ENCODE measurements at places on chromosomes 16 and 17.

GRCh38 chr17:34556931-34557330, 22.5 kb upstream of the TMEM132E start:
- no peak for DNase-seq

GRCh38 chr16:88558457-88559442, 11.5 kb upstream of the ZC3H18 start:
- peak; percentile 32 for DNase-seq

GRCh38 chr16:49578435-49579024, 204.9 kb downstream of the C16orf78 start:
- no peak for DNase-seq

DNA sequence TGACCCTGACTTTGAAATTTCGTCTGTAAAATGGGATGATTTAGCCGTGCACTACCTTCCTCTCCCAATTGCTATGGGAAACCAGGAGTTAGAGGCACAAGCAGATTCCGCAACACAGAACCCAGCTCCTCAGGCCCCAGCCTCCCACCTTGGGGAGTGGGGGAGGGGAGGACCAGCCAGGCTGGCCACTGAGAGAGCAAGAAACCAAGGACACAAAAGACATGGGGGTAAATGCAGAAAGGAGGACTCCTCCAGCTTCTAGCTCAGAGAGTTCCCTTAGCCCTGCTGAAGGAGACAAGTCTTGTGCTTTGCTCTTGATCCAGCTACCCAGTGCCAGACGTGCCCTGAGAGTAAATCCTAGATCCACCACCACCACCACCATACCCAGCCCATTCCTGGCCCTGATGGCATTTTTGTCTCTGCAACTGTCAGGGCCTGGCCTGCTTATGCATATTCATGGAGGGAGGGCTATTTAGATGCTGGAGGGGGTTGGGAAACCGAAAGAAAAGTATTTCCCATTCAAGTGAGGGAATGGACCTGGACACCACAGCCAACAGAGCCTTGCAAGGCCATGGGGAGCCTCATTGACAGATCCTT, 25.9 kb downstream of the PITPNM3 start:
- no peak for DNase-seq

DNA sequence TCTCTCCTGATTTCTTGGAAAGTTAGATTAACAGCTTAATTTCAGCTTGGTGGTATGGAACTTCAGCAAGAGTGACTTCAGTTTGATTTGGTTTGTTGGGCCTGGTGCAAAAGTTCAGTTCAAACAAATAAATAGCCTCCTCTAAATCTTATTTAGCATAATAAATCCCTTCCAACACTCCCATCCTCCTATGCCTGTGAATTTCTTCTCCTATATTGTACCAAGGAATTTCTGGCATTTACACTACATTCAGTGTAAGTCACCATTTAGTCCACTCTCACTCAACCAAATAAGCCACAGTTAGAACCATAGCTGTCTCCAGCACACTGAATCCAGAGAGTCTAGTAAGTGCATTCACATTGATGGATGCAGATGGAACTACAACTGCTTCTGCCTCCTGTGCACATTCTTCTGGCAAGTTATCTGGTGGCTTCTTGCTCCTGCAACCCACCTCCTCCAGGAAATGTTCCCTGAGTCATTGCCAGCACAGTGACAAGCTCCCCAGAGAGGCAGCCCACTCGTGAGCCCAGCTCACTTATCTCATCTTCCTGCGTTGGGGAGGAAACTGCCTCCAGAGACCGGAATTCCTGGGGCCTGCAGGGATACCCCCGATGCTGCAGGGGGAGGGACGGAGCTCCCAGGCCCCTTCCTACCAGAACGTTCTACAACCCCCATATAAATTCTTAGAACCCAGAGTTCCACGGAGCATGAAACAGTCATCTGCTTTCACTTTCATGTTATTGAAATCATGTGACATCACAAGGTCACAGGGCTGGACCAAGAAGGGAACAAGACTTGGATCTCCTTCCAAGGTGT, 318.3 kb downstream of the PHKB start:
- no peak for DNase-seq

DNA sequence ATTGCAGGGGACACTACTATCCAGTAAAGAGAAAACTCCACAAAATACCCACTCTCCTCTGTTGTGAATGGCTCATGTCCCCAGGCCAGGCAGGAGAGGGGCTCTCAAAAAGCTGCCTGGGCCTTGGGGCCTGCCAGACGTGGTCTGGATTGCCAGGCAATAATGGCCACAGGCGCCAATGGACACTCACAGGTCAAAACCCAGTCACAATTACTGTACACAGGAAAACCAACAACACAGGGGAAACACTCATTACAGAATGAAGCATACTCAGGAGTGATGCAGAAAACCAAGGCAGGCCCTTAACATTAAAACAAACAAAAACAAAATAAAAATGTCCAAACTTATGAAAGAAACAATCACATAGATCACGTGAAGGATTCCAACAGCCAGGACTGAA, 35.1 kb upstream of the SREBF1 start:
- DNase-seq: no peak

- DNase-seq: peak; percentile 69
These were observed 40.9 kb downstream of the USP10 start for GRCh38 chr16:84740596-84741116.

DNA sequence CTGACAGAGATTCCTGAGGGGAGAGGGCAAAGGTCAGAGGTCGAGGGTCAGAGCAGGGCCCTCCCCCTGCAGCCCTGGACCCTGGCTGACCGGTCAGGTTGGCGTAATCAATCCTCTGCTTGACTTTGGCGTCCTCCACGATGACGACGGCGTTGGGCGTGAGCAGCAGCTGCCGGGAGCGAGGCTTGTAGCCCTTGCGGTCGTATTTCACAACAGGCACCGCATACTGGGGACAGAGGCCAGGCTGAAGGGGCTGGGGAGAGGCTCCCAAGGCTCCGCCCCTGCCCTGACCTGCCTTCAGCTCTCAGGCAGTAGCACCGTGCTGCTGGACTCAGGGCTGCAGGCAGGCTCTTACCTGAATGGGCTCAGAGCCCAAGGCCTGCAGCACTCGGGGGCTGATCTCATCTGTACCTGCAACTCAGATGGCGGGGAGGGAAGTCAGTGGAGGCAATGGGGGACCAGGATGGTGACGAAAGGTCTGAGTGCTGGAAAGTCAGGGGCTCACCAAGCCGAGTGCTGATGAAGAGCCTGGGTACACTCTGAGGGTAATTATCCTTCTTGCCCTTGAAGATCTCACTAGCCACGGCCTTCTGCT, 12.0 kb upstream of the CRK start:
- peak; percentile 87 for DNase-seq

DNA sequence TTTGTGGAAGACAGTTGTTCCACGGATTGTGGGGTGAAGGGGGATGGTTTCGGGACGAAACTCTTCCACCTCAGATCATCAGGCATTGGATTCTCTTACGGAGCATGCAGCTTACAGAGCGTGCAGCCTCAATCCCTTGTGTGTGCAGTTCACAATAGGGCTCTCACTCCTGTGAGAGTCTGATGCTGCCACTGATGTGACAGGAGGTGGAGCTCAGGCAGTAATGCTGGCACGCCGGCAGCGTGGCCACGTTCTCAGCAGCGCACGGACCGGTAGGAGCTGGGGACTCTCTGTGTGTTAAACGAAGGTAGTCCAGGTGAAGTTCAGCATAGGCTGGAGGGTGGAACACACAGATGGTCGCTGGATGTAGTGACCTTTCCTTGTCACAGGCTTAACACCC, 37.8 kb downstream of the SEC14L1 start:
- no peak for DNase-seq

DNA sequence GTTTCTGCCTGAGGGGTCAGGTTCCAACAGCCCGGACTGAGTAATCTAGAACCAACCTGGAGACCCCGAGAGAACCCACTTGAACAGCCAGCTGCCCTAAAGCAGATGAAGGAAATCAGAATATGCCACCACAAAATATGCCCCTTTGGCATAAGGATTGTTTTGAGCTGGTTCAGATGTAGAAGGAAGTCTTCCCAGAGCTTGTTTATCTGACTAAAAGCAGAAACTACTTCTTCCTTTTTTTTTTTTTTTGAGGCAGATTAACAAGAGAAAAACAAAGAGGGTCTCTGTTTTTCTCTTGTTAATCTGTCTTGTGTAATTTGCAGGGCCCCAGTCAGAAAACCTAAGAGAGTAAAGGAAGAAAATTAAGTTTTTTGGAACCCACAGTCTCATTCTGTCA, 53.0 kb downstream of the PECAM1 start:
- DNase-seq: no peak

GRCh38 chr17:75260641-75261335, 618 bp downstream of the GGA3 start:
- no peak for DNase-seq

GRCh38 chr16:67407176-67407787, 9.0 kb downstream of the ZDHHC1 start:
- DNase-seq: peak; percentile 62

DNA sequence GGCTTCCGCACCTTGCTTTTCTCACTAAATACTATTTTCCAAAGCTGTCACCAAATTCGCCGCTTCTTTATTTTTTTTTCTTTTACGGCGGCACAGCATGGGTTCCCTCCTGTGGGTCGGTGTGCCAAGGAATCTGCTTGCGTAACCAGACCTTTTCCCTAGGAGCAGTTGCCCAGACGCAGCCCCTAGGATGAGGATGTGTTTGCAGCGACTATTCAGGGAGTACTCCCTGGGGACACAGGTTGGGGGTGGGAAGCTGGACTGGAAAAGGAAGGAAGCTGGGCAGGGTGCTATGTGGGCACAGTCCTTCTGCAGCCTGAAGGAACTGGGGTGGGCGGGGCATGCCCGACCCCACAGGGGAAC, 49.0 kb upstream of the ZCCHC14 start:
- DNase-seq: no peak

DNA sequence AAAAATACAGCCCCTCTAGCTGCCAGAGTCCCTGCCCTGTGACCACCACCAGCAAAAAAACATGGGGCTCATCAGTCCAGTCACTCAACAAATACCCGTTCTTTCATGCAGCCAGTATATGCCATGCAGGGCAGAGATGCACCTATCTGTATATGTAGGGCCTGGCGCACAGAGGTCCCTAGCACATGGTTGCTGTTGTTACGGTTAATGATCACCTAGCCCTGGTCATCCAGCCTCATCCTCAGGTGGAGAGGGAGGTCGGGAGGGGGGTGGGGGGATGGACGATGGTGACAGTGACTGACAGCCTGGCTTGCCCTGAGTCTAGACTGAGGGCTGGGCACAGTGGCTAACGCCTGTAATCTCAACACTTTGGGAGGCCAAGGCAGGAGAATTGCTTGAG, 1.5 kb downstream of the SDR42E2 start:
- DNase-seq: no peak
